Renal pelvis (tissue), 12 donors: ENCODE measurements at places on chromosomes 7 and 10.

GRCh38 chr7:84107259-84107658 lies 87.3 kb downstream of the SEMA3A start:
- DNase-seq: no peak

GRCh38 chr10:71229726-71230655 lies 17.6 kb downstream of the UNC5B start:
- no peak for DNase-seq

DNA sequence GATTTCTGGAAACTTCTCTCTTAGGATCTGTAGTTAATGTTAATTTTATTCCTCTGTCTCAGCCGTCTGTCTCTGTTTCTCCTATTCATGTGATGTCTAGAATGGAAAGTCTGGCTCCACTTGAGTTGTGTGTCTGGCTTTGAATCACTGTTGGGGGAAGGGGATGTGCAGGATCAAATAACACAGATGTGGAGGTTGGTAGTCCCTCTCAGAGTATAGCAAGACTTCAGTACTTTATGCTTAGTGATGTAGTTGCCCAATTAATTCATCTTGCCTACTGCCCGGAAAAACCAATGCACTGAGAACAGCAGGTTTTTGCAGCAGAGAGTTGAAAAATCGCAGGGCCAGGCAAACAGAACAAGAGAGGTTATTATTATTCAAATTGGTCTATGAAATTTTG lies 79.2 kb downstream of the PHTF2 start:
- DNase-seq: no peak

GRCh38 chr7:641269-641671 lies 85.2 kb upstream of the DNAAF5 start:
- no peak for DNase-seq

DNA sequence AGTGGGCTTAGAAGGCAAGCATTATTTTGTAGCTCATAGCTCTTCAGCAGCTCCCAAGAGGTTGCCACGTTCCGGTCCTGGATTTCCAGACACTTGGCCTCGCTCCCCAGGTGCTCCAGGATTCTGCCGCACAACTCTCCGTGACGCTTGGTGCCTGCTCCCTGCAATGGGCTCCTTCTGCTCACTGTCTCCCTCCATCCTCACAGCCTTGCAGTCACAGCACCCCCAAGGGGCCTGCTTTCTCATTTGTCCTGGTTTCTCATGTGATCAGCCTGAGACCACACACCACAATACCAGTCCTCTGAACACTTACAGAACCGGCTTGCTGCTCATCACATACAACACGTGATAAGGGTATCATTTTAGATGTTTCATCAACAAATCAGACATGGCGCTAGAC lies 9.8 kb downstream of the IGFBP3 start:
- DNase-seq: no peak
